ENCODE measurements at places on chromosomes 3 and 15.
A peak's percentile ranks its signal among the peaks of the same experiment; 100 is the strongest.

GRCh38 chr3:172155897-172156585 is 116.7 kb downstream of the FNDC3B start:
- no peaks in the 10 kb centered on the region for H3K36me3 ChIP-seq
- no peak for DNase-seq
- no peak overlapping the region for H3K27ac ChIP-seq
- peaks cover 6% of the 10 kb centered on the region for H3K4me1 ChIP-seq

DNA sequence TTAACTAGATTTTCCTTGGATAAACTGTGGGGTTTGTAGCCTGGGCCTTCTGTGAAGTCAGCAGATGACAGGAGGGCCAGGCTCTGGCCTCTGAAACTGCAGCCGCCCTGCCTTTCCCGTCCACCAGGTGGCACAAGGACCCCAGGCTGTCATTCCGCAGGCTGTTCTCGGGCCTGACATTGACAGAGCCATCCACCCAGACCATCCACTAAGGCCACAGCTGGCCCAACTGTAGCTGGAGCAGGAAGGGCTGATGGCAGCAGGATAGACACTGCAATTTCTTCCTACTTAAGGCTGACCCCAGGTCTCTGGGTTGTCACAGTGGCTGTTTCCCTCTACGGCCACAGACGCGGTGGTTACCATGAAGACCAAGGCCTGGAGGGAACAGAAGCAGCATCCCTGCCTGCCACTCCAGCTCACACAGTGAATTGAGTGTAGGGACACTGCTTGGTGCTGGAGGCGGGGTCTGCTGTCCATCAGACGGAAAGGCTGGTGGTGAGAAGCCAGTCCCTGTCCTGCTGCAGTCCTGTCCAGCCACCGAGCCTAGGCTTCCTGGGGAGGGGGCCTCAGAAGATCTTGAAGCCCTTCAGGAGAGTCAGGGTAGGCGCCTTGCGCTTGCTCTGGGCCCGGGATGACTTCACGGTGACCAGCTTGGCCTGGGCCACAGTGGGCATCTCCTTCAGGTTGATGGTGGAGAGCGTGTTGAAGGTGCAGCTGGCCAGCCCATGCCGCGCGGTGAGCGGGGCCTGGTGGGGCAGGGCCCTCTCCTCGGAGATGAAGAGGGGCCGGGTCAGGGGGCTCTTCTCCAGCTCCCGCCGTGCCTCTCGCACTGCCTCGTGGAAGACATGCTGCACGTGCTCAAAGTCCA is 9.4 kb downstream of the SLC51B start:
- DNase-seq = peak; percentile 28
- no peak overlapping the region for H3K27ac ChIP-seq
- no peaks in the 10 kb centered on the region for H3K27me3 ChIP-seq
- no peaks in the 10 kb centered on the region for H3K36me3 ChIP-seq
- no peak overlapping the region for H3K4me3 ChIP-seq

DNA sequence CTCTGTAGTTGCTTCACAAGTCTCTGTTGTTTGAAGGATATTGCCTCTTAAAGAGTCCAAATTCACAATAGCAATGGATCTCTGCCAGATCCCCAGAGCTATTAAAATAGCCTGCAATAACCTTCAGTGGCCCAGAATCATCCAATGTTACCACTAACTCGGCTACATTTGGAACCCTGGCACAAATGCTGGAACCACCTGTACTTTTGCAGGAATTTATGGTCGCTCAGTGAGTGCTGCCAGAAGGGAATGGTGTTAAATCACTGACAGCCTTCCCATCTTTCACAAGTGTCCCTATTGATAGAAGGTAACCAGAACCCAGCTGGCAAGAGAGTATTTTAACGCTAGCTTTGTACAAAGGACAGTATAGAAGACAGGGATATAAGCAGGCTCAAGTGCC is 298.8 kb upstream of the PLSCR5 start:
- DNase-seq = no peak
- H3K36me3 ChIP-seq = no peaks in the 10 kb centered on the region
- H3K4me3 ChIP-seq = no peak overlapping the region

- no peaks in the 10 kb centered on the region for H3K36me3 ChIP-seq
- H3K27ac ChIP-seq = no peak overlapping the region
- no peak for DNase-seq
- no peak overlapping the region for H3K4me3 ChIP-seq
Measured at GRCh38 chr15:74147051-74147450, 16.7 kb downstream of the ISLR2 start.

GRCh38 chr15:27757052-27757451 is 342.1 kb downstream of the OCA2 start:
- no peak overlapping the region for H3K4me3 ChIP-seq
- H3K27ac ChIP-seq = no peak overlapping the region
- no peaks in the 10 kb centered on the region for H3K36me3 ChIP-seq
- no peaks in the 10 kb centered on the region for H3K4me1 ChIP-seq
- no peaks in the 10 kb centered on the region for H3K27me3 ChIP-seq
- no peak for DNase-seq

- no peak overlapping the region for H3K4me3 ChIP-seq
- H3K27ac ChIP-seq = no peak overlapping the region
- no peaks in the 10 kb centered on the region for H3K27me3 ChIP-seq
- no peaks in the 10 kb centered on the region for H3K4me1 ChIP-seq
- no peak for DNase-seq
Measured at GRCh38 chr3:53238051-53238850, 17.6 kb downstream of the TKT start.

DNA sequence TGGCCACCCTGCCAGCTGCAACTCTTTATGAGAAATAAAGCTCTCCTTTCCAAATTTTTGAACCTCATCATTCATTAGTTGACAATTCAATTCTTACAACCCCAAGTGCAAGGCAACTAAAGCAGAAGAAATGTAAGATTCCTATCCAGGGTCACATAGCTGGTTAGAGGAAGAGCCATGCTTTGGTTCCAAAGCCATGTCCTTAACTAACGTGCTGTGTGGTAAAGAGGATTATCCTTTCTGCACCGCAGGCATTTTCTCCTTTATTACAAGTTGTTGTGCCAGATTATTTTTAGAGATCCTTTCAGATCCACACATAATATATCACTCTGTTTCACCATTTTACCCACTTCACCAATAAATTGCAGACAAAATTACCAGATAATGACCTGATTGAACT is 36.5 kb downstream of the TM4SF18 start:
- H3K4me3 ChIP-seq = no peak overlapping the region
- no peaks in the 10 kb centered on the region for H3K27me3 ChIP-seq
- H3K27ac ChIP-seq = no peak overlapping the region
- no peaks in the 10 kb centered on the region for H3K4me1 ChIP-seq
- DNase-seq = no peak

- H3K36me3 ChIP-seq = no peaks in the 10 kb centered on the region
- no peak overlapping the region for H3K4me3 ChIP-seq
- no peaks in the 10 kb centered on the region for H3K27me3 ChIP-seq
- no peaks in the 10 kb centered on the region for H3K4me1 ChIP-seq
- no peak for DNase-seq
Measured at GRCh38 chr3:129855170-129855831, 38.2 kb downstream of the TMCC1 start.

- no peaks in the 10 kb centered on the region for H3K4me1 ChIP-seq
- H3K4me3 ChIP-seq = no peak overlapping the region
- no peaks in the 10 kb centered on the region for H3K27me3 ChIP-seq
- no peak for DNase-seq
- H3K36me3 ChIP-seq = no peaks in the 10 kb centered on the region
- H3K27ac ChIP-seq = no peak overlapping the region
Measured at GRCh38 chr3:181212271-181212670, 222.7 kb upstream of the DNAJC19 start.

- H3K4me1 ChIP-seq = no peaks in the 10 kb centered on the region
- no peak overlapping the region for H3K27ac ChIP-seq
- H3K36me3 ChIP-seq = no peaks in the 10 kb centered on the region
Measured at GRCh38 chr3:188776447-188776846, 395.3 kb upstream of the TPRG1 start.

DNA sequence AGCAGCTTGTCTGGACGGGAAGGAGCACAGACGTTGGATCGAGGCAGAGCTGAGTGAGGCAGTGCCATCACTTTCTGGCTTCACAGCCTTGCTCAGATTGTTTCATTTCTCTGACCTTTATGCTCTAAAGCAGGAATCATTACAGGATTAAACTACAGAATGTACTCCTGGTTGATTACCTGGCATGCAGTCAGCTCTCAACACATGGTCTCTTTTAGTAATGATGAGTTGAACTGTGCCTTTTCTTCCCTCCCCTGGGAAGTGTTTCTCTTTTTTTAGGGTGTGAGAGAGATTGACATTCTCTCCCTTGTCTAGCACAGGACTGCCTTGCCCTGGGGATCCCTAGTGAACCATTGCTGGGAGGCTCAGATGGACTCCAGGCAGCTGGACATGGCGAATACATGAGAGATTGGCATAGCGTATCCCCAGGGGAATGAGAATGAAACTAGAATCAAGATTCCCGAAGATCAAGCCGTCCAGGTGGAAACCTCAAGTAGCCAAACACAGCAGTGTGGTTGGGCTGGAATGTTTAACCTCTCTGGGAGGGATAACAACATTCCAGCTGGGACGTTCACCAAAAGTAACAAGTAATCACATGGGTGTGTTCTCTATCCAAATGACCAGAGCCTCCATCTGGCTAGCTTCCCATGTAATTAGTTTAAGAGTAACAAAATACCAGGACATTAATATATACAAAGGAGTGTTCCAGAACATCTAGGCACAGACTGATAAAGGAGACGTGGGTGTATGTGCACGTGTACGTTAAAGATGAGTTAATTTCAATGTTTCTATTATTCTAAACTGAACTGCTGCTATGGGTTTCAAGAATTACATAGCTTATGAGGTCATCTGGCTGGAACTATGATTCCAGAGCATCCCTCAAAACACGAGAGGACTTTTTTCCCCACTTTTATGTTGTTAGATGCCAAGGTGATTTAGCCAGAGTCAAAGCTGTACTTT is 118.6 kb upstream of the NR2E3 start:
- H3K36me3 ChIP-seq = no peaks in the 10 kb centered on the region
- no peak for DNase-seq
- H3K27ac ChIP-seq = no peak overlapping the region
- H3K4me1 ChIP-seq = no peaks in the 10 kb centered on the region

DNA sequence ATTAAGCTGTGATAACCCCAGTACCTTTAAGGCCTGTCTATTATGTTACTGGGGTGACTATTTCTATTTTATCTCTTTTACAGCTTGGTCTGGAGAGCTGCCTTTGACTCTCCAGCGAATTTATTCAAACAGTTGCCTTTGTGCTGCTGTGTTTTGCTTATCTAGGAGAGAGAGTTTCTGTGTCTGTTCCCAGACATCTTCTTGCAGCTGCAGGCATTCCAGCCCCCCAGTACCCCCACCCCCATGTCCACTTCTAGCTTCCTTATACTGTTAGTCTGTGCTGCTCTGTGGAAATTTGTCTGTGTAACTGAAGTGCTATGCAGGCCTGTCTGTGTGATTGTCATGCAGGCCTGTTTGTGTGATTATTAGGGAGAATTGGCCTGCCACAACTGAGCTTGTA is 713.7 kb upstream of the SEMA6D start:
- no peak overlapping the region for H3K4me3 ChIP-seq
- no peak for DNase-seq
- no peak overlapping the region for H3K27ac ChIP-seq
- no peaks in the 10 kb centered on the region for H3K4me1 ChIP-seq
- no peaks in the 10 kb centered on the region for H3K36me3 ChIP-seq

DNA sequence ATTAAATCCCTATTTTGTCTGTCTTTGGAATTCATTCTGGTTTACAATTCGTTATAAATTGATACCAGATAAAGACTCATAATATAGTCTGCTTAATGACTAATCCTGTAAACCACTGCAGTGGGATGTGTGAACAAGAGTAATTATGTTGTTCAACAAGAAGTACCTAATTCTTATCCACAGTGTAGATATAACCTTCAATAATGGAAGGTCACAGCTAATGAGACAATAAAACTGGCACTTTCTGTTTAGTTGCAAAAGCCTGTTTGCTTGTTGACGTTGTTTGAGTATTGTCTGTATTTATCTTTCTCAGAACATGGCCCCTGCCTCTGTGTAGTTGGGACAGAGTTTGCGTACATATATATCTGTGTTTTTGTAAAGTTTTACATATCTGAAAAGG is 26.7 kb downstream of the PIAS1 start:
- no peak overlapping the region for H3K4me3 ChIP-seq
- H3K27me3 ChIP-seq = no peaks in the 10 kb centered on the region
- DNase-seq = no peak

DNA sequence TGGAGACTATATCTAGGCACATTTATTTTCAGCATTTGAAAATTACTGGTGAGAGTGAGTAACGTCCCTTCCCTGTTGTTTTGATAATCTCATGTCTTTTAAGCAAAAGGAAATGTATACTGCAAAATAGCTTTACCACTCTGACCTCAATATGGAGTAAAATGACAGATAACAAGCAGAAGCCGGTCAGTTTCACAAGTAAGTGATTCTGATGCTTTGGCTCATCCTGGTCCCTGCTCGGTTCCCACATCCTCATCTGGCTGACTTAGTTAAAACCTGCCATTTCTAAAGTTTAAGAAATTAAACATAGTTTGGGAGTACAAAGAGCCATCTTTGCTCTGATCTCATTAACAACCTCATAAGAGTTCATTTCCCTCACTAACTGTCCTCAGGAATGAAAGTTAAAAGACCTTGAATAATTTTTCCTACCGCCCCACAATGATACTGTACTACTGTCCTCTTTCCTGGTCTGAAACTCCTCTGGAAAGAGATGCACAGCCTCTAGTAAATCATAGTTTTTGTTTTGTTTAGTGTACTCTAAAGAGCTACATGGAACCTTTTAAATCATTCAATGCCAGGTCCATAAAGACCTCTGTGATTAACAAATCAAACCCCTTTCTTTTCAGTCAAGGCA is 72.3 kb upstream of the ICE2 start:
- no peaks in the 10 kb centered on the region for H3K27me3 ChIP-seq
- no peak overlapping the region for H3K4me3 ChIP-seq
- peaks cover 30% of the 10 kb centered on the region for H3K4me1 ChIP-seq
- H3K36me3 ChIP-seq = no peaks in the 10 kb centered on the region
- DNase-seq = no peak

DNA sequence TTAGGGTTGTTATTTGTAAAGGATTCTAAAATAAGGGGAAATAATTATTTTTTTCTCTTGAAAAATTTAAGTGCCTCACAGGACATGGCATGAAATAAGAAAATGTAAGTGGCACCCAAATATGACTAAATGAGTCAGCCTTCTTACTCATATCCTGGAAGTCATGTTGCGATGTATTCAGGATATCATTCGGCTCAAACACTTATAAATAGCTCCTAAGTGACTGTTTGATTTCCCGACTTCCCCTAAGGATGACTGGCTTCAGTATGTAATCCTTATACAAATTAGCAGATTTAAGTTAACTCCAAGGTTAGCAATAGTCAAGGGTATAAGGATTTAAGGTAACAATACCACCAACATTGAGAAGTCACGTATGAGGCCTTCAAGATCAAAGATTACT is 57.3 kb upstream of the OSTN start:
- no peaks in the 10 kb centered on the region for H3K36me3 ChIP-seq
- H3K4me3 ChIP-seq = no peak overlapping the region
- H3K27ac ChIP-seq = no peak overlapping the region
- no peaks in the 10 kb centered on the region for H3K27me3 ChIP-seq
- no peak for DNase-seq

DNA sequence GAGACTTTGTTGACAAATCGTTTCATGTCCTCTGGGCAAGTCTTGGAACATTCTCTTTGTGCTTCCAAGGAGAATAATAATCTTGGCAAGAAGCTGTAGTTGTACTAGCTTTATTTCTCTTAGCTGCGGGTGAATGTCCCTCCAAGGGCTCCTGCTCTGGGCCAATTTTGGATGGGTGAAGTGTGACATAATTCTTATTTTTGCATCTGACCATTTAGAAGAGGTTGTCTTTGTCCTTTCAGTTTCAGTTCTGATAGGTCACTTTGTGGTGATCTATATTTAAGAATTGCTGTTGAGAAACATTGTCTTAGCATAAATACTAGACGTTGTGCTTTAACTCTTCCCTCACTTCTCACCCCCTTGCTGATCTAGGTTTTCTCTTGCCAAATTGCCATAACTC is 164.8 kb upstream of the RORA start:
- no peak for DNase-seq
- H3K4me1 ChIP-seq = no peaks in the 10 kb centered on the region
- no peaks in the 10 kb centered on the region for H3K36me3 ChIP-seq
- no peak overlapping the region for H3K4me3 ChIP-seq
- no peak overlapping the region for H3K27ac ChIP-seq
